A172 (cell line): ENCODE measurements at places on chromosomes 16 and 17. TPM values are rescaled to one million over a fixed set of nuclear protein-coding genes. Genes with fewer than 3 reads are reported as not detected.

DNA sequence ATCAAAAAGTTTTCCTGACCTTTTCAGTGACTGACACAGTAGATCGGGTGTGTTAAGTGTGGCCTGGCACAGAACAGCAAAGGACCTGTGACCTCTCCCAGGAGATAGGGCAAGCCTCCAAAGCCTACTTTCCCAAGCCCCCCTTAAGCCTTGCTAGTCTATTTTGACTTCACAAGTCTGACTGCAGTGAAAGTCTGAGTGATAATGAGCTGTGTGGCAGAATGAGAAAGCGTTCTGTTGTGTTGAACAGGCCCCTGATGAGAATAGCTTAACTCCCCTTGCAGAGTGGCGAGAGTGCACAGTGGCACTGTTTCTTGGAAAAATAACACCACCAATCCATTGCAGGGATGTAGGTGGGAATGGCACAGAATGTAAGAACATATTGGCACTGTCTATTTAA, 32.8 kb downstream of the MMD start:
- no peak for DNase-seq

DNA sequence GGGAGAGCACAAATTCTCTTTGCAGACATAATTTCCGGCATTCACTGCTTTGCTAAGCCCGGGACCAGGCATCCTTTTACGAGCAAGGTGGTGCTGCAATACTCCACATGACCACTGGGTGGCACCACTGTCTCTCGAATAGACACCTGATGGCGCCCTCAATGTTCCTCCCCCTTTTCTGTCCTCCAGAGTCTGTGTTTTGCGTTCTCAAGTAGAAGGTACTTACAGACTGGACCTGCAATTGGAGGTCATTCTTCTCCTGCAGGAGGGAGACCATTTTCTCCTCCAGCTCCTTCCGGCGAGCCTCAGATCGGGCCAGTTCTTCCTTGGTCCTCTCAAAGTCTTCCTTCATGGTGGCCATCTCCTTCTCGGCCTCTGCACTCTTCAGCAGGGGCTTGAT, 45.2 kb downstream of the MYH13 start:
- DNase-seq, result peak; percentile 93

- DNase-seq, result no peak
These were observed 23.7 kb downstream of the NUDT7 start for GRCh38 chr16:77745972-77746371.

DNA sequence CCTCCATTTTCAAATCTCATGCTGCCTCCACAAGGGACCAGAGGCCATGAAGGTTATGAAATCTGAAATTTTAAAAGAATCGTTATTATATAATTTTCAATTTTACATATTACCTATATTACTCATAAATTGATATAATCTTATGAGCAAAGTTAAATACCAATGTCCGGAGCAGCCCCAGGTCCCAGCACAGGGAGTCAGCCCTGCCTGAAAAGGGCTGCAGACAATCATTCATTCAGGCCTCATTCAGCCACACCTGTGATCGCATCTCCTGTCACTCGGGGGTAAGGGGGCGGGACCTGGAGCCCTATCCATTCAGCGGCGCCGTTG, 172.5 kb downstream of the AHSP start:
- peak; percentile 13 for DNase-seq

DNA sequence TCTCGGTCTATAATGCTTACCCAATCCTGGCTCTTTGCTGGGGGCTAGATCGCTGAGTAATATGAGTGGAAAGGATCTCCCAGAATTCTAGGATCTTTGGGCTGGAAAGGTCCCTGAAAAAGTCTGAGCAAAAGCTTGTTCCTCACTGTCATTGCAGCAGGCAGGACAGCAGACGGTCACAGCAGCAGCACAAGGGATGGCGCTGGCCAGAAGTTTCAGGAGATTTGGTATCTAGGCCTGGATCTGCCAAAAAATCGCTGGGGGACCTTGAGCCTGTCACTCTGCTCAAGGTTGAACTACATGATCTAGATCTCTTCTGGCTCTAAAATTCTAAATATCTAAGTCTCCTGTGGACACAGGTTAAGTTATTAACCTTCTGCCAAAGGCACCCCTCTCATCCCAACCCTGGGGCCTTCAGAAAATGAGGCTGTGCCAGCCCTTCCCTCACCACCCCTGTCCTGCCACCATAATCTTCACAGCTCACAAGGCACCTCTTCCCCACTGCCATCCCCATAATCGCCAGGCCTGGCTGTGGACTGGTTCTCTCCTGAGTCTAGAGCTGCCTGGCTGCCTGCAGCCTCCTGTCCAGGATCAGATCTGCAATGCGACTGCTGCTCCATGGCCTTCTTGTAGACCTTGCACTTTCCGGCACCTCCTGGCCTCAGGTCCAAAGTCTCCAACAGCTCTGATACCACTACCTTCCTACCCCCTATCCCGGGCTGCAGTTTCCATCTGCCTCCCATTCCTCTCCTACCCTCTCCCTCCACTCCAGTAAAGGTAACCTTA, 10.2 kb downstream of the MYO18A start:
- DNase-seq, result no peak

GRCh38 chr17:68437979-68438822, 19.1 kb downstream of the WIPI1 start:
- DNase-seq, result peak; percentile 53

- peak; percentile 71 for DNase-seq
These were observed at the start of gene SF3B3 for GRCh38 chr16:70523743-70524398. Gene SF3B3, plus strand, starts transcription at chr16:70523816. Its CDS starts 2,841 bp downstream, at chr16:70526657.

DNA sequence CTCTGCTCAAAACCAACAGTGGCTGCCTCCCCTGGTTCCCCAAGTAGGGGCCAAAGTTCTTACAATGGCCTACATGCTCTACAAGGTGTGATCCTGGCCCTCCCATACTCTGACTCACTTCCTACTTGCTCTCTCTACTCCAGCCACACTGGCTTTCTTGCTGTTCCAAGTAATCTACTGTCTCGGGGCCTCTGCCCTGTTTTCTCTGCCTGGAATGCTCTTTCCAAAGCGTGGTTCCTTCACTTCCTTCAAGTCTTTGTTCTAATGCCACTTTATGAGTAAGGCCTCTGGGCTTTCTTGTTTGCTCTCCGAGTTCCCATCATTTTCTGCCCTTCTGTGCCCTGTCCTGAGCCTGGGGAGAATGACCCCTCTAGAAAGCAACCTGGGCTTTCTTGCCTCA, 4.1 kb upstream of the CDH3 start:
- peak; percentile 80 for DNase-seq

- DNase-seq, result peak; percentile 27
These were observed 87.8 kb upstream of the NOL11 start for GRCh38 chr17:67629971-67630320.

DNA sequence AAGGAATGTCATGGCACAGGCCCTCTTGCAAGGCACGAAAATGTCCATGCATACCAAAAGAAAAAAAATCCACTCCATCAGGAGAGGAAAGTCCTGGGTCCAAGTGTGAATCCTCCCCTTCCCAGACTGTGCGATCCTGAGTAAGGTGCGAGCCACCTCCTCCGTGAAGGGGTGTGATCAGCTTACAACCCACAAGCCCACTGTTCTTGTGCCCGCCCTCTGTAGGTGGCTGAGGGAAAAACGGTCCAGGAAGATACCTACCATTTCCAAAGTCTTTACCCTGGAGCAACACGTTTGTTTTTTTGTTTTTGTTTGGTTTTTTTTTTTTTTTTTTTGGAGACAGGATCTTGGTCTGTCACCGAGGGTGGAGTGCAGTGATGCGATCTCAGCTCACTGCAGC, 116.5 kb downstream of the ZNF423 start:
- DNase-seq, result no peak

- DNase-seq, result peak; percentile 92
These were observed 33.3 kb downstream of the PECAM1 start for GRCh38 chr17:64357191-64357981.

DNA sequence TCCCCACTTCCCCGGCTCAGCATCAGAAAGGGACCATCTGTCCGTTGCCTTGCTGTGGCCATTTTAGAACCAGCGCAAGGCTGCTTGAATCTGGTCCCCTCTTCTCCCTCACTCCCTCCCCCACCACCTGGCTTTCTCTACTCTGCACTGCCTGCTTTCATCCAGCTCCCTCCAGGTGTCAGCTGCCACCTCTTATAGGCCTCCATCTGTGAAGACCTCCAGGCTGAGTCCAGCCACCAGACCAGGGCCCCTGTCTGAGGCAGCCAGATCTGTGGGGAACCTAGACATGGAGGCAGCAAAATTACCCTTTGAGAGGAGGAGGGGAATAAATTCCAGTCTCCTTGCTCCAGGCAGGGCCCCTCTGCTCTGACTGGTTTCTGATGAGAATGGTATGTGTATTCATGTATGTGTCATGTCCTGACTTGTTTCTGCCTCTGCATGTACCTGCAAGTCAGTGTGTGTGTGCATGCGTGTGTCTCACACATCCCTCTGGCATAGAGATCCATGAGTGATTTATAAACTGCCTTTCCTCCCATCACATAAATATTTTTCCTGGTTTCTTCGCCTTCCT, 21.1 kb downstream of the MINK1 start:
- DNase-seq, result no peak

GRCh38 chr17:6381526-6382465, 53.1 kb downstream of the AIPL1 start:
- DNase-seq, result no peak

GRCh38 chr17:8679126-8679525, 48.6 kb upstream of the MYH10 start:
- no peak for DNase-seq

DNA sequence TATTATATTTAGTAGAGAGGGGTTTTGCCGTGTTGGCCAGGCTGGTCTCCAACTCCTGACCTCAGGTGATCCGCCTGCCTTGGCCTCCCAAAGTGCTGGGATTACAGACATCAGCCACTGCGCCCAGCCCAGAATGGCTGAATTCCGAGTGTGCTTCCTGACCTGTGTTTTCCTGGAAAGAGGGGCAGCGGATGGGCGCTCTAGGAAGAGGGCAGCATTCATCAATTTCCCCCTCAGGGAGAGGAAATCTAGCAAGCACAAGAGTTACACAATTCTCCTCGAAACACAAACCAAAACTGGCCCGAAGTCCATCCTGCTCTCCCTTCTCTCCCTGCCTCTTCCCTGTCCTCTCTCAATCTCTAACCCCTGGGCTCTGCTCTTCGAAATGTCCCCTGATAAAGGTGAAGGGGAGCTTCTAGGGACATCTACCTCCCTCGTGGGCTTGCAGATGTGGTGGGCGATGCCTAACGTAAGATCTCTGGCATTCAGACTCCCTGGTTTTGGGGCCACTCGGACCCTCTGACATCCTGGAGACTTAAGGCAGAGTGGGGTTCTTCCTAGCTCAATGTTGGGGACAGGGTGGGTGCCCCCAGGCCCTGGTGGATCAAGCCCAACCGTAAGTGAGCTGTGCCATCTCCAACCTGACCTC, 1.0 kb downstream of the IL27 start:
- DNase-seq, result no peak

The MYO15A gene
- 0.02 and 0.09 TPM in 2 replicates for total RNA-seq

The GAS2L2 gene
- total RNA-seq, result not detected in 2 replicates

The OR1F1 gene
- not detected in 2 replicates for total RNA-seq

The HOXB8 gene
- 34.8 and 56.0 TPM in 2 replicates for total RNA-seq

The ITGAX gene
- 1.5 and 4.1 TPM in 2 replicates for total RNA-seq
